ENCODE measurements at places on chromosomes 7 and 10. TPM values are rescaled to one million over a fixed set of nuclear protein-coding genes. Genes with fewer than 3 reads are reported as not detected.

DNA sequence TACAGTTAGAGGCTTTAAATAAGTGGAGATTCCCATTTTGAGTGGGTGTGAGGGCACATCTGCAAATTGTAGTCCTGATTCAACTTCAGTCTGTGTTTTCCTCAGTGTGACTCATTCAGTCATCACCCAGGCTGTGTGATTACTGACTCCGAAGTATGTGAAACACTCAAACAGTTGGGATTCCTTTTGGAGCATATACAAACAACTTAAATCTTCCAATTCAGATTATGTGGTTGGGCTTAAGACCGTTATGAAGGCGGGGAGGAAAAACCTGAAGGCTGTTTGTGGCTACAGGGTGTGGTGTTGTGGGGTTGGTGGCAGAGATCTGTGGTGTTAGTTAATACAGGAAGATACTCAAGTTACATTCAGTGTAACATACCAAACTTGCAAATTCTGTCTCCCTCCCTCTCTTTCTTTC lies 259.7 kb upstream of the FERD3L start:
- H3K4me1 ChIP-seq: no peaks in the 10 kb centered on the region
- no peaks in the 10 kb centered on the region for H3K27me3 ChIP-seq
- no peak overlapping the region for H3K4me3 ChIP-seq
- H3K27ac ChIP-seq: no peak overlapping the region
- DNase-seq: peak; percentile 30

AEBP1 gene
- 36.7 TPM for polyA plus RNA-seq

OR2A5 gene
- not detected for polyA plus RNA-seq

- peaks cover 6% of the 10 kb centered on the region for H3K4me1 ChIP-seq
- no peaks in the 10 kb centered on the region for H3K36me3 ChIP-seq
- H3K27me3 ChIP-seq: no peaks in the 10 kb centered on the region
- no peak overlapping the region for H3K4me3 ChIP-seq
- peak overlapping the region; percentile 35 for H3K27ac ChIP-seq
Measured at GRCh38 chr10:94013331-94013760, 19.6 kb downstream of the PLCE1 start.

GRM3 gene
- not detected for polyA plus RNA-seq

DNA sequence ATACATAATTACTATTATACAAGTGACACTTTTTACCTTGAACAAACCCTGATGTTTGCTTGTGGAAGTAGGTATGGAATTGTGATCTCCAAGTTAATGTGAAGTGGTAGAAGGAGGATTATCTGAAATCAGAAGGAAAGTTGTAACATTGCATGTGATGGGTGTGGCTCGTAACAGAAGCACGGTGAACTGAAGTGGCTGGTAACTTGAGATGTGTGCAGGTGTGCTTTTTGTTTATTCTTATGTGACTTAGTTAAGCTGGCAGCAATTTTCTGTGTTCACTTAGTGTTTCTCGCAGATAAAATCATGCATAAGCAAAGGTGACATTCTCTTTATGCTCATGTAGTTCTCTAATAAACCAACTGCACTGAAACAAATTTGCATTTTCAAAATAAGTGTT lies 82.3 kb downstream of the ZEB1 start:
- H3K36me3 ChIP-seq: no peaks in the 10 kb centered on the region
- DNase-seq: no peak
- no peaks in the 10 kb centered on the region for H3K27me3 ChIP-seq
- no peak overlapping the region for H3K27ac ChIP-seq

DNA sequence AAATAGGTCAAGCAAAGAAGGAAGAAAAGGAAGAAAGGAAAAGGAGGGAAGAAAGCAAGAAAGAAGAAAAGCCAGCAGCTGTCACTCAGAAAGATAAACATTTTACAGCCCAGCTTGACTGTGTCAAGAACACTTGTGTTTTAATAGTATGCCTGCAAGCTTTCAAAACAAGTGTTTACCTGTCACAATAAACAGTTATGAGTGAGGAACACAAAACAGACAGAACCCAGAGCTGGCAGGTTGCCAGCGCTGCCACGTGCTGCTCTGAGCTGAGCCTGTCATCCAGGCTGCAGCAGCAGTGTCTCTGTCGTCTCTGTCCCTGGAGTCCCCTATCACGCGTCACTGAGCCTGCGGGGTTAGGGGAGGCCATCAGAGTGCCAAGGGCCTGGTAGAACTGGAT lies 827.6 kb upstream of the AUTS2 start:
- no peaks in the 10 kb centered on the region for H3K4me1 ChIP-seq
- no peak overlapping the region for H3K4me3 ChIP-seq
- no peak for DNase-seq
- H3K27ac ChIP-seq: no peak overlapping the region
- no peaks in the 10 kb centered on the region for H3K36me3 ChIP-seq

DNA sequence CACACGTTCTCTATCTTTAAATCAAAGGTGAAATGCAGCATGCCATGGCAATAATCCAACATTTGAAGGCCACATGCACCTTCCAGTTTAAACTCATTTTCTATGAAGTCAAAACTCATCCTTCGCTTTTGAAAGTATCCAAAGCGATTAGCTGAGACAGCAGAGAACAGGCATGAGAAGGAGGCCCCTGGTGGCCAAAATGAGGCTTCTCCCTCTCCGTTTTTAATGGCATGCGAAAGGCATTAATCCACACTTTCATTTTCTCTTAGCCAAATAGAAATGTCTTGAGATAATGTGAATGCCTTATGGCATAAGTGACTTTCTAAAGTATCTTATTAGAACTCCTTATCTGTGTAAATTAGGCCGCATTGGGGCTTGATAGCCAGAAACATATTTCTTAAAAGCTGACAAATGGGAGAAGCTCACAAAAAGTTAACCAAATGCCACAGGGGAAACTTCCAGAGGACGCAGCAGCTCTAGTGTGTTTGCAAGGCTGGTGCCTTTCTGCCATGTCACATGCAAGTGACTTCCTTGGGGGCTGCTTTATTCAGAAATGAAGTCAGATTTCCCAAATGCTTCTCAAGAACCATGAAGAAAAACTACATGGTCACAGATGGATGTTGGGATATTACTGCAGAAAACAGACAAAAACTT lies 1189.6 kb downstream of the SORCS1 start:
- no peaks in the 10 kb centered on the region for H3K4me1 ChIP-seq
- no peaks in the 10 kb centered on the region for H3K27me3 ChIP-seq
- H3K4me3 ChIP-seq: no peak overlapping the region
- no peak overlapping the region for H3K27ac ChIP-seq
- DNase-seq: peak; percentile 53

DNA sequence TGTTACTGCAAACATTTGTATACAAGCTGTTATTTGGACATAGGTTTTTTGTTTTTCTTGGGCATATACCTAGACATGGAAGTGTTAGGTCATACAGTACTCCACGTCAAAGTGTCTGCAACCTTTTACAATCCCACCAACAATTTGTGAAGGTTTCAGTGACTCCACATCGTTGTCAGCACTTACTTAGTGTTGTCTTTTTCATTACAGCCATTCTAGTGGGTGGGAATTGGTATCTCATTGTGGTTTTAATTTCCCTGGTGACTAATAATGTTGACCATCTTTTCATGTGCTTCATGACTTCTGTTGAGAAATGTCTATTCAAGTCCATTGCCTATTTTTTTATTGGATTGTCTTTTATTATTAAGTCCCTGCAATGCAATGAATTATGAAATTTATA lies 95.0 kb downstream of the UBE3C start:
- H3K36me3 ChIP-seq: peaks cover 81% of the 10 kb centered on the region
- no peaks in the 10 kb centered on the region for H3K4me1 ChIP-seq
- no peaks in the 10 kb centered on the region for H3K27me3 ChIP-seq

TAS2R41 gene
- polyA plus RNA-seq: not detected

DNA sequence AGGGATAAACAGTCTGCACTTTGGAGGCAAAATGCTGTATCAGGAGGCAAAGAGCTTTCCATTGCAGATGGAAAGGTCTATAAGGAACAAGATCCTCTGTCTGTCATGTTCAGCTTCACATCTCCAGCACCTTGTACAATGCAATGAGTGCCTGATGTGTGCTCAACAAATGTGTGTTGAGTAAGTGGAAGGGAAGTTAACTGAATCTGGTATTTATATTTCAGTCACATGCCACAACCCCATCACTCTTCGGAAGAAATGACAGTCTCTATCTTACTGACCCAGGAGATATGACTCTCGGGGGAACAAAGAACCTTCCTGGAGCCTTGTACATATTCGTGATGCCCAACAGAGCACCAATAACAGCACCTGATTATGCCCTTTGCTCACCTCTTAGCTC lies 20.0 kb upstream of the DNAJC1 start:
- H3K4me1 ChIP-seq: no peaks in the 10 kb centered on the region
- DNase-seq: no peak
- H3K36me3 ChIP-seq: no peaks in the 10 kb centered on the region
- no peak overlapping the region for H3K4me3 ChIP-seq

ASB10 gene
- not detected for polyA plus RNA-seq

ABCB1 gene
- 0.50 TPM for polyA plus RNA-seq

GRCh38 chr7:150465414-150465813 lies 15.0 kb downstream of the GIMAP8 start:
- H3K27me3 ChIP-seq: no peaks in the 10 kb centered on the region
- no peak overlapping the region for H3K27ac ChIP-seq
- peaks cover 6% of the 10 kb centered on the region for H3K4me1 ChIP-seq
- no peaks in the 10 kb centered on the region for H3K36me3 ChIP-seq
- no peak for DNase-seq
- H3K4me3 ChIP-seq: no peak overlapping the region

GRCh38 chr7:80215734-80216133 lies 81.1 kb downstream of the GNAI1 start:
- no peaks in the 10 kb centered on the region for H3K4me1 ChIP-seq
- H3K4me3 ChIP-seq: no peak overlapping the region
- no peak for DNase-seq

DNA sequence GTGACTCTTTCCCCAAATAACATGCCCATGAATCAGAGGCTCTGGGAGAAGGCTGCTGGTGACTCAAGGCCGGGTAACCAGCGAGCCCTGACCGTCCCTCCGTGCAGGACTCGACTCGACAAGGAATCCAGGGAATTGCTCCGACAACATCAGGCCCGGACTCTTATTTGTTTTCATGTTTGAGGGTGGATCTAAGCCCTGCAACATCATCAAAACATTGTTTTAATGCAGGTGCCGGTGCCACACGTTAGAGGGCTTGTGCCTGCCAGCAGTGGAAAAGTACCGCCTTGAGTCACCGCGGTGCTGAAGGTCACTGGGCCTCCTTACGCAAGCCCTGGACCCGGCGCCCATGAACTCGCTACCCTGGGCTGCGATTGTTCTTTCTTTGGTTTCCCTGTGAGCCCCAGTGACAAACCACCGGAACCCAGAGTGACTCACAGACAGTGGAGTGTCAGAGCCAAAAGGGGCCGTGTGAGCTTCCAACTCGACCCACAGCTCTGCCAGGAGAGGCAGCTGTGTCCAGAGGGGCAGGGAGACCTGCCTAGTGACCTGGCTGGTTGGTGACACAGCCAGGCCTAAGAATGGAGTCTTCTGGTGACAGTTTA lies 139.4 kb upstream of the SHH start:
- no peaks in the 10 kb centered on the region for H3K27me3 ChIP-seq
- no peak overlapping the region for H3K4me3 ChIP-seq
- H3K36me3 ChIP-seq: no peaks in the 10 kb centered on the region
- peak overlapping the region; percentile 92 for H3K27ac ChIP-seq
- peaks cover 15% of the 10 kb centered on the region for H3K4me1 ChIP-seq

GBF1 gene
- polyA plus RNA-seq: 8.0 TPM

DNA sequence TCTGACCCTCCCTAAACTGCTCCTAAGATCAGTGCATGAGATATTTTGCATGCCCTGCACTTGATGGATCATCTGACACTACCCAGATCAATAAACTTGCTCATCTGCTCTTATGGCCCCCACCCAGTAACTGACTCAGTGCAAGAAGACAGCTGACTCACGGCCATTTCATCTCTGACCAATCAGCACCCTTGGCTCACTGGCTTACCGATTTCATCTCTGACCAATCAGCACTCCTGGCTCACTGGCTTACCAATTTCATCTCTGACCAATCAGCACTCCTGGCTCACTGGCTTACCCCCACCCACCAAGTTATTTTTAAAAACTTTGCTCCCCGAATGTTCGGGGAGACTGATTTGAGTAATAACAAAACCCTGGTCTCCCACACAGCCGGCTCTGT lies 37.2 kb upstream of the OPTN start:
- no peak overlapping the region for H3K4me3 ChIP-seq
- no peaks in the 10 kb centered on the region for H3K4me1 ChIP-seq
- H3K27me3 ChIP-seq: no peaks in the 10 kb centered on the region

DNA sequence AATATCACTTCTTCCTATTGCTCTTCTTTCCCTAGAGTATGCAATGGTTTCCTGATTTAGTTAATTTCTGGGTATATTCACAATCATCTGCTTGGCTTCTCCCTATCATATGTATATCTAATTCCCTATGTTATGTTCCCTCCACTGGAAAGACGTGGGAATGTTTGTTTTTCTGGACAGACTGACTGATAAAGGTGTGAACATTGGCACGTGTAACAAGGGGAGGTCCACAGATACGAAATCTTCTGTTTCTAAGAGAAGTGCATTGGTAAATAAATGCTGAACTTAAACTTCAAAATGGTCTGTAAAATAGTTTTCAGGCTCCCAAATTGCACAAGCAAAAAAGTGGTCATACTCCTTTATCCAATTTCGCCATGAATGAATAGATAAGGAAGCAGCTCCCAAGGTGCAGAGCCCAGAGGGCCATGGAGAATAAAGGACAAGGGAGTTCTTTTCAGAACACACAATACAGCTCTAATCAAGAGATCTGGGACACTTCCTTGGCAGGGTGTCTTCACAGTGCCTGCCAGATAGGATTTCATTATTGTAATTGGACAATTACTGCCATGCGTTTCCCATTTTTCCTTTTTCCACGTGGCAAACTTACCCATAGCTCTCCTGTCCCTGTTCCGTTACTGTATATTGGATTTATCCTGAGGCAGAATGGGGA lies 141.9 kb downstream of the RNF133 start:
- DNase-seq: no peak
- H3K27me3 ChIP-seq: no peaks in the 10 kb centered on the region
- H3K36me3 ChIP-seq: peaks cover 11% of the 10 kb centered on the region
- no peak overlapping the region for H3K4me3 ChIP-seq

TSC22D4 gene
- polyA plus RNA-seq: 25.1 TPM

BAIAP2L1 gene
- polyA plus RNA-seq: 28.1 TPM

GRCh38 chr10:76902949-76903348 lies 734.7 kb downstream of the KCNMA1 start:
- H3K27me3 ChIP-seq: no peaks in the 10 kb centered on the region
- H3K4me3 ChIP-seq: no peak overlapping the region
- no peak overlapping the region for H3K27ac ChIP-seq
- DNase-seq: peak; percentile 72
